ENCODE measurements at places on chromosomes 1 and 21. TPM values are rescaled to one million over a fixed set of nuclear protein-coding genes. Genes with fewer than 3 reads are reported as not detected.

Gene TRNP1
- 2.8 TPM for polyA plus RNA-seq

Gene OLIG2
- not detected for polyA plus RNA-seq

Gene OR2L5
- polyA plus RNA-seq, result not detected

Gene CAPN9
- 1.0 TPM for polyA plus RNA-seq

Gene FNDC5
- 10.5 TPM for polyA plus RNA-seq

Measured in right lung (tissue), 10 donors.